Fibroblast of the aortic adventitia (primary cell): ENCODE measurements at places on chromosomes 2 and 18.
A peak's percentile ranks its signal among the peaks of the same experiment; 100 is the strongest.

DNA sequence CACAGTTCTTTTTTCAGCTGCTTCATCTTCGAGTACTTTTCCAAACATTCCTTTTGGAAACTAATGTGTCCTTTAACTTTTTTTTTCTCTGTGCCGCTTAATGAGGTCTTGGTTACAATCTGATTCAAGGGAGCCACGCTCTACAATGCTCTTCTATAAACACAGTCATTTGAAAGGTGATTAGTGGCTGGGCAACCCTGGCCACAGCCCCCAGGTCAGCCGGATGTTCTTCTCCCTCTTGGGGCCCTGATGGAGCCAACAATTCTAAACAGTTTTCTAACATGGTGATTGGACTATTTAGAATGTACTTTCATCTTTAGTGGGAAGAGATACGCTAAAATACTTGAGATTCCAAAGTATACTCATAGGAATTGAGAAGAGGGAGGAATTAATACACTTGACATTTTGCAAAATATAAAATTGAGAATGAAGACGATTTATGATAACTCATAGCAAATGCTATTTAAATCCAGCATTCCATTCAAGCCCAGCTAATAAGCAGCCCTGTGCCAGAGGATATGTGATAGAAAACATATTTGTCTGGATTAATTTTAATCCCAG, 83.7 kb upstream of the MBOAT2 start:
- DNase-seq: peak; percentile 49

DNA sequence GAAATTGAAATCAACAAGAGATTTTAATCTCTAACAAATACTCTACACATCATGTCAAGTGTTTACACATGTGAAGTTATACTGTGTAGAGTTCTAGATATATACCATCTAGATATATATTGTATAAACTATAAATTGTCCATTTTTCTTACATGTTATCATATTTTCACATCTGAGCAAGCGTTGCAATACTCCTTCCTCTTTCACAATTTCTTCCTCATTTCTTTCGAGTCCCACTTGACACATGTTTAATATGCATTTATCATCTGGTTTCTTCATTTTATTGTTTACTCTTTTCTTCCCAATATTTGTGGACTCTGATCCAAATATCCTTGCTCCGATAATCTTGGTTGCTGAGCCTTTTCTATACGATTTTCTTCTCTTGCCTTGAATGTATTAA, 50.2 kb downstream of the UNC80 start:
- DNase-seq: no peak

DNA sequence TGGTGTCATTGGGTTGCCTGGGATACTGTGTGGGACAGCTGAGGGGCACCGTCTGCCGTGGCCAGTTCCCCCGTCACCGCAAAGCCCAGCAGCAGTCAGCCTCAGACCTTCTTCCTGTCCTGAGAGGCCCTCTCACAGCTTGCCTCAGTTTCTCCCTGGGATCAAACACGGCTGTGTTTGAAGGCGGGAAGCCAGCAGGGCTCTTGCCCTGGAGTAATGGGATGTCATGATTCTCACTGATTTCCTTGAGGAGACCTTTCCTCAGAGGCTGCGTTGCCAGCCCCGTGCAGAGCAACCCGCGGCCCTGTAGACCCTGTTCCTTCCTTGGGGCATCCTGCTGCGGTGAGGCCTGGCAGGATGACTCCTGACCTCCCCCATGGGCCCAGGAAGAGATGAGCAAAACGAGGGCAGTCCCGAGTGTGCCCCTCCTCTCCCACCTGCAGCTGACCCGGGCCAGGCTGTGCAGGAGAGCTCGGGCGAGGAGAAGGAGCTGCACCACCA, 13.9 kb upstream of the NFATC1 start:
- DNase-seq: no peak

GRCh38 chr18:24631243-24632025, 171.0 kb downstream of the HRH4 start:
- DNase-seq: no peak

- DNase-seq: peak; percentile 52
These were observed 2.5 kb downstream of the IGFBP5 start for GRCh38 chr2:216692636-216693413.

DNA sequence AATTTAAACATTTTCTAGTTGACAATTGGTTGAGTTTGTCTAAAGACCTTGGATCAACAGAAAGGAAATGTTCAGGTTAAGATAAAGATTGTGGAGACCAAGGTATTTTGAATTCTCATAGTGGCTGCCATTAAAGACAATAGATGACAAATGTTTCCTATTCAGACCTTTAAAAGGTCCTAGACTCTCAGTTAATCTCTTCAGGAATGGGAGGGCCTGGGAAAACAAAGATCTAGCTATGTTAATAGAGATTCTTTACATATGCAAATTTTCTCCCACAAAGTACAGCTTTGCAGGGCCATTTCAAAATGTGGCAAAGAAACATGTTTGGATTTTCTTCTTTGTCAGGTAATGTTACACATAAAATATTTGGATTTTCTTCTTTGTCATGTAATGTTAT, 403.9 kb downstream of the SPAG16 start:
- no peak for DNase-seq

DNA sequence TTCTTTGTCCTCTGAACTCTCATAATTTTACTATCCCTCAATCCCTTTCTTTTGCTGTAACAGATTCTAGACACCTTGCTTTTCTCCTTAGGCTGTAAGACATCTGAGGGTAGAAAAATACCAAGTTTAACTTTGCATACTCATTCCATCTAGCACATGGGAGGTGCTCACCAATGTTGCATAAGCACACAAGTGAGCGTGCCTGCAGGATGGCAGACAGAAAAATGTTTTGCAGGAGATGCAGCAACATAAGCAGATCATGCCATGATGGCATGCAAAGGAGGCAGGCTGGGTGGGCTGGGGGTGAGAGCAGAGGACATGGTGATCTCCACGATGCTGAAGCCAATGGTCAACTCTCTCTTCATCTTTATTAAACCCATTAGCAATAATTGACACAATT, 24.1 kb downstream of the CYRIA start:
- DNase-seq: no peak

DNA sequence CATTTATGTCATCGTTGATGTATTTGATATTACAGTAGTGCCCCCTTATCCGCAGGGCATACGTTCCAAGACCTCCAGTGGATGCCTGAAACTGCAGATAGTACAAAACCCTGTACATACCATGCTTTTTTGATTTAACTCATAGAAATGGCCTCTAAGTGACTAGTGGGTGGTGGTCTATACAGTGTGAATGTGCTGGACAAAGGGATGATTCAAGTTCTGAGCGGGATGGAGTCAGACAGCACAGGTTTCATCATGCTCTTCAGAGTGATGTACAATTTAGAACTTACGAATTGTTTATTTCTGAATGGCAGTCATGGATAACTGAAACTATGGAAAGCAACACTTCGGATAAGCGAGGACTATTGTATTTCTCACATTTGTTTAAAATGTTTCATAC, 473.1 kb upstream of the FANCL start:
- DNase-seq: no peak

GRCh38 chr2:179191110-179191509, 73.5 kb downstream of the SESTD1 start:
- DNase-seq: no peak

- peak; percentile 97 for DNase-seq
These were observed at the start of gene EMILIN1 for GRCh38 chr2:27078267-27079194. TSS of gene EMILIN1 (plus strand) at chr2:27078615. CDS start at chr2:27079066, 451 bp downstream.

DNA sequence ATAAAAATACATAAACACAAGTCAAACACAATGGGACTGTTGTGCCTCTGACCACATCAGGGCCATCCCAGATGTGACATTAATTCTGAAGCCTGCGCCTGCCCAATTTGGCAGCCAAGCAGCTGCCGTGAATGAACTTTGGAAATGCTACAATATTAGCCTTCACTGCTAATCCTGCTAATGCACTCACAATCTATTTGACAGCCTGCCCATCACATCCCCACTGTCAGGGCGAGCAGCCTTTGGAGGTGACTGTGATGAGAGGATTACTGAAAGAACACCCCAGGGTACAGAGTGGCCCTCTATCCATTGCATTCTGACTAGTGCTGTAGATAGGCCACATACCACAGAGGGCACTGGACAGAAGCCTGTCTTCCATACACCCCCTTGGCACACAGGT, 21.6 kb downstream of the OSR1 start:
- no peak for DNase-seq

GRCh38 chr2:45822272-45822630, 170.8 kb downstream of the PRKCE start:
- no peak for DNase-seq

- DNase-seq: peak; percentile 73
These were observed 118.7 kb downstream of the KCTD1 start for GRCh38 chr18:26429535-26430226.

GRCh38 chr2:37816036-37816435, 109.1 kb upstream of the RMDN2 start:
- no peak for DNase-seq

DNA sequence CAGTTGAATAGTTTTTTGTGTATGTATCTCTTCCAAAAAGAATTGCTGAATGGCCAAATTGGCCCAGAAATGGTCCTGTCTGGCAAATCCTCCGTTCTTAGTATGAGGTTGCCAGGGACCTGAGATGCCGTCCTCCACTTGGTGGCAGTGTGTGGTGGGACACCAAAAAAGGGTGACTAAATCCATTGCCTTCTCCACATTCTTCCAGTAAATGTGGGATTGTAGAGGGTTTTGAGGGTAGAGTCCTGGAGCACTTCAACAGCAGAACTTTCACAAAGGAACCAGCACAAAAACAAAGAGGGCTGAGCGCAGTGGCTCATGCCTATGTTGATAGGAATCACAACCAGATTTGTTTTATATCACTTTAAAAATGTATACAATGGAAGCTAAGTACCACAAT, 199.9 kb downstream of the BCL2 start:
- DNase-seq: peak; percentile 28

DNA sequence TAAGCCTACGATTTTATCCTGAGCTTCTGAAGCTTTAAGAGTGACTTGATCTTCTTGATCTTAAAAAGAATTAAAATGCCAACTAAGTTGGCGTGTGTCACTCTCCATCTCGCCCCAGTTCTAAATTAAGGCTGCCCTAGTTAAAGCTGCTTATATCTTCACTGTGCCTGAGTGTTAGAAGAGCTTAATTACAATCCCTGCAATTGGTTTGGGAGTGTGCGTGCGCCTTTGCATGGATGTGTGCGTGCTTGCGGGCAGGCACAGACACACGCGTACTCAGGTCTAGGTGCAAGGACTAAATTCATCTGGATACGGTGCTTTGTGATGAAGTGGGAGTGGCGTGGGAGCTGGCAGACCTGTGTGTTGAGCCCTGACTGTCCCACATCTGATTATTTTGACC, 201.5 kb downstream of the FAM210A start:
- no peak for DNase-seq

DNA sequence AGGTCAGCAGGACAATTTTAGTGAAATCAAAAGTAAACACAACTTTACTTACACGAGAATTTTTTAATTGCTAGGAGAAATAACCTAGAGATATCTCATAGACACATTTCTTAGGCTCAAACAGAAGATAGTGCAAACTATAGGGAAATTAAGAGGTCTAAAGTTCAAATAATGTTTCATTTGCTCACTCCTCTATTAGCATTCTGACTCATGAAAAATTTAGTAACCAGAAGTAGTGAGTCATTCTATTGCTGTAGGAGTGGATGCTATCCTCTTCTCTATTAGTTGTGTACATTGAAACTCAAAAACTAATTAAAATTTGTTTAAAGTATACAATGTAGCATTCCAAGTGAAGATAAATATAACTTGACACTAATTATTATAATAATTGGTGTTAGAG, 908.3 kb upstream of the TMEFF2 start:
- DNase-seq: no peak

DNA sequence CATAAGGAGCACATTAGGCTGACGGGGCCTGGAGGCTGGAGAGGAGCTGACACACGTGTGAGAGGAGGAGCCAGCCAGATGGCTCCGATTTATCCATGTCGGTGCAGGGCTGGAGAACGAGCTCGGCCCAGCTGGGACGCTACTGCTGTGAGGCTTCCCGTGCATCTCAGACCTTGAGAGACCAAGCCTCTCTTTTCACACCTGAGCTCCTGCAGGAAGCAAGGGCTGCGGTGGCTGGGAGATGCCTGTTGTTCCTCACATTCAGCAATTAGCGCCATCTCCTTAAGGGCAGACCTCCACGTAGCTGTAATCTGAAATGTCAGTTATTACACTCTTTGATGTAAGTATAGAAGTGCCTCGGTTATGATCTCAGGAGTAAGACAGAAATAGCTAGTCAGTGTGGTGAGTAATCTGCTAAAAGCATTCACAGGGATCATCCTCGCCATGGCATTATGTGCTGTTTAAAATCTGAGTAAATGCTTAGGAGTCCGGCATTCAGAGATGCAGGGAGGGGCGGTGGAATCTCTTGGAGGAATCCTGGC, 107.9 kb downstream of the PRKCE start:
- peak; percentile 63 for DNase-seq

- DNase-seq: no peak
These were observed 83.1 kb downstream of the FBXO15 start for GRCh38 chr18:74064510-74064909.

- no peak for DNase-seq
These were observed 99.8 kb upstream of the NEUROD1 start for GRCh38 chr2:181780047-181780651.

DNA sequence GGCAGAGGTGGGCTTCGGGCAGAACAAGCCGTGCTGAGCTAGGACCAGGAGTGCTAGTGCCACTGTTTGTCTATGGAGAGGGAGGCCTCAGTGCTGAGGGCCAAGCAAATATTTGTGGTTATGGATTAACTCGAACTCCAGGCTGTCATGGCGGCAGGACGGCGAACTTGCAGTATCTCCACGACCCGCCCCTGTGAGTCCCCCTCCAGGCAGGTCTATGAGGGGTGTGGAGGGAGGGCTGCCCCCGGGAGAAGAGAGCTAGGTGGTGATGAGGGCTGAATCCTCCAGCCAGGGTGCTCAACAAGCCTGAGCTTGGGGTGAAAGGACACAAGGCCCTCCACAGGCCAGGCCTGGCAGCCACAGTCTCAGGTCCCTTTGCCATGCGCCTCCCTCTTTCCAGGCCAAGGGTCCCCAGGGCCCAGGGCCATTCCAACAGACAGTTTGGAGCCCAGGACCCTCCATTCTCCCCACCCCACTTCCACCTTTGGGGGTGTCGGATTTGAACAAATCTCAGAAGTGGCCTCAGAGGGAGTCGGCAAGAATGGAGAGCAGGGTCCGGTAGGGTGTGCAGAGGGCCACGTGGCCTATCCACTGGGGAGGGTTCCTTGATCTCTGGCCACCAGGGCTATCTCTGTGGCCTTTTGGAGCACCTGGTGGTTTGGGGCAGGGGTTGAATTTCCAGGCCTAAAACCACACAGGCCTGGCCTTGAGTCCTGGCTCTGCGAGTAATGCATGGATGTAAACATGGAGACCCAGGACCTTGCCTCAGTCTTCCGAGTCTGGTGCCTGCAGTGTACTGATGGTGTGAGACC, at the start of gene PROC:
TSS of gene PROC (plus strand) at position 128 of the 812 bp plus-strand sequence. CDS start 1,516 bp downstream, outside the sequence.
- no peak for DNase-seq

- DNase-seq: no peak
These were observed 283 bp upstream of the RBBP8 start for GRCh38 chr18:22932885-22933205.
